ENCODE measurements at places on chromosomes 12 and 14.

DNA sequence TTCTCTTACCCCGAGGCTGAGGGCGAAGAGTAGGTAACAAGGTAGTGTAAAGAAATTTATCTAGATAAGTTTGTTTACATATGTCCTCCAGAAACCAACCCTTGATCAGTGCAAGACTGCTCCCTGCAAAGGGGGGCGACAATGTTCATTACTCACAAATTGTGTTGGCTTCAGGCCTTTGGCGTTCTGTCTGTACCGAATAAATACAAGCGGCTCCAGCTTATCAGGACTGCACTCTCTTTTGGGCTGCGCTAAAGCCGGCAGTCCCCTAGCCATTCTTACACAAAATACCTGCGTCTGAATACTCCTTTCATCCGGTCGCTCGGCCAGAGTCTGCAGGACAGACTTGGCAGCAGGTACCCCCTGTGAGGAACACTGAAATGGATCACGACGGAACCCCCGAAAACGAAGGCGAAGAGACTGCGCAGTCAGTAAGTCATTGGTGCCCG, 116.4 kb downstream of the PPHLN1 start:
- DNase-seq, result no peak

- no peak for DNase-seq
Observed at GRCh38 chr14:81305743-81306142, 85.0 kb upstream of the GTF2A1 start.

DNA sequence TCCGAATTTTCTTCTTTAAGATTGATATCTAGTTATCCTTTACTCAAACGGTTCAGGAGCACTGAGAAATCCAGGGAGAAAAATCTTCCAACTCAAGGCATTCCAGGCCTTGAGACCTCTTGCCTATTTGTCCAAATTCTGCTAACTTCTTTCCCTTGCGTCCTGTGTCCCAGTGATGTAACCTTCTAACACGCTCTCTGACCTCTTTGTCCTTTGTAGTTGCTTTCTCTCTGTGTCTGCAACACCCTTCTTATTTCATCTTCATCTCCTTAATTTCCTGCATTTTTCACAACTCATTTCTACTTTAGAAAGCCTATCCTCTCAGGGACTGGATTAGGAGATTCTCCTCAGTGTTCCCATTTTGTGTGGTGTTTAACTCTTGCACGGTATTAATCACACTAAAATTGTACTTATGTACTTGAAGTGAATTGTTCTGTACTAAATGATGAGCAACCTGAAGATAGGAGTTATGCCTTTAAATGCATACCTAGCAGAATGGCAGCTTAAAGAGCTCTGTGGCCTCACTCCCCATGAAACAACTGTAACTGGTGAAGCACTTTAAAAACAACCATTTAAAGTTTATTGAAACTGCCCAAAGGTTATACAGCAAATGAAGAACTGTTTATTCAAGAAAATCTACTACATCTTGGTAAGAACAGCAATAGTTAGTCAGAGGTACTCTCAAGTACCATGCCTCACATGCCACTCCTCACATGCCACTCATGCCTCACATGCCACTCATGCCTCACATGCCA, 7.4 kb upstream of the SNAPC1 start:
- no peak for DNase-seq

DNA sequence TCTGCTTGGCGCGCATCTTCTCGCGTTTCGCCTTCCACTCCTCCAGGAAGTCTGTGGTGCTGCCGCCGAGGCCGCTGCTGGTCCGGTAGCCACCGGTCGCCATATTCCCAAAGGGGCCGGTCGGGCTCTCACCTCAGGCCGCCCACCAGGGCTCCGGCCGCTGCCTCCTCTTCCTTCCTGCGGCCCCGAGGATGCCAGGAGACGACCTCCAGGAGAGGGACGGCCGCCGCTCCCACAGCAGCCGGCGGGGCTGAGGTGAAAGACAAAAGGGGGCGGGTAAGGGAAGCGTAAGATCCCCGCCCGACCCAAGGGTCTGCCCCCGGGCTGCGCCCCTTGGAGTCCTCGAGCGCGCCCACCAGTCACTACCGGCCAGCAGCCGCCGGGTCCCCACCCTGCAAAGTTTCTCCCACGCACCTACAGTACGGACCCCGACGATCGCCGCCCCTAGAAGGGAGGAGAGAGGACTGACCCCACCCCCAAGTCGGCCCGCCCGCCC, 574 bp downstream of the PAWR start:
- no peak for DNase-seq

GRCh38 chr12:24880732-24881131, 68.2 kb downstream of the BCAT1 start:
- DNase-seq, result no peak

DNA sequence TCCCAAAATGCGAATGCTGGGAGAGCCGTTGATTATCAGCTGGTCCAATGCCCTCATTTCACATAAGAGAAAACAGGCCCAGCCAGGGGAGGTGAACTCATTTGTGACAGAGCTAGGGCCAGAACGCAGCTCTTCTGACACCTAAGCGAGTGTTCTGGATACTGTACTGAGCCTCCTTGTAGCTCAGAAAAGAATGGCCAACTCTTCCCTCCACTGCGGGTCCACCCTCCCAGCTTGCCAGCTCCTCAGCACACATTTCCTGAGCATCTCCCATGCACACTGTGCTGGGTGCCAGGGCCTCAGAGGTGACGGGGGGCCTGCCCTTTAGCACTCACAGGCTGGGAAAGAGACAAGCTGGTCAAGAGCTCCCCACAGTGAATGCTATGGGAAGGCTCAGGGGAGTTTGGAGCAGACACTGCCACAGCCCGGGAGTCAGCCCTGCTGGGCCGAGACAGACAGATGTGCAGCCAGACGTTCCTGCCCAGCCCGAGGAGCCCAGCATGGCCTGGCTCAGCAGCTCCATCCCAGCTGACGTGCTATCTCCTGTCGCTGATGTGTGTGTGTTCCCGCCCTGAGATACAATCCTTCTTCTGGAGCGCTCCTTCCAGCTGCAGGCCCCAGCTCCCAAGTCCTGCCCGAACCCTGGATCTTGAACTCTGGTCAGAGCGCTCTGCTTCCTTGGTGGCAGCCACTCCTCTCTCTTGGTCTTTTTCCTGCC, 3.5 kb downstream of the CMTM5 start:
- no peak for DNase-seq

- DNase-seq, result no peak
Observed at GRCh38 chr14:23089498-23090253, 5.3 kb downstream of the ACIN1 start.

DNA sequence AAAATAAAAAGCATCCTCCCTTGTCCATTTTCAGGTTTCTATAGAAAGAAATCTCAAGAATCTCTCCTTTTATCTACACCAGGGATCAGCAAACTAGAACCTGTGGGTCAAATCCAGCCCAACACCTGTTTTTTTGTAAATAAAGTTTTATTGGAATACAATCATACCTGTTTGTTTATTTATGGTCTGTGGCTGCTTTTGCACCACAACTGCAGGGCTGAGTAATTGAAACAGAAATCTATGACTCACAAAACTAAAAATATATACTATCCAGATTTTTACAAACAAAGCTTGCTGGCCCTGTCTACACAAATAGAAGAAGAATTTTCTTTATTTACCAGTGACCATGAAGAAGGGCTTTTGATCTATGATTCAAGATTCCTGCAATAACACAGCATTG, 95.1 kb upstream of the COCH start:
- no peak for DNase-seq

- DNase-seq, result no peak
Observed at GRCh38 chr12:107080299-107080698, 13.1 kb downstream of the CRY1 start.

DNA sequence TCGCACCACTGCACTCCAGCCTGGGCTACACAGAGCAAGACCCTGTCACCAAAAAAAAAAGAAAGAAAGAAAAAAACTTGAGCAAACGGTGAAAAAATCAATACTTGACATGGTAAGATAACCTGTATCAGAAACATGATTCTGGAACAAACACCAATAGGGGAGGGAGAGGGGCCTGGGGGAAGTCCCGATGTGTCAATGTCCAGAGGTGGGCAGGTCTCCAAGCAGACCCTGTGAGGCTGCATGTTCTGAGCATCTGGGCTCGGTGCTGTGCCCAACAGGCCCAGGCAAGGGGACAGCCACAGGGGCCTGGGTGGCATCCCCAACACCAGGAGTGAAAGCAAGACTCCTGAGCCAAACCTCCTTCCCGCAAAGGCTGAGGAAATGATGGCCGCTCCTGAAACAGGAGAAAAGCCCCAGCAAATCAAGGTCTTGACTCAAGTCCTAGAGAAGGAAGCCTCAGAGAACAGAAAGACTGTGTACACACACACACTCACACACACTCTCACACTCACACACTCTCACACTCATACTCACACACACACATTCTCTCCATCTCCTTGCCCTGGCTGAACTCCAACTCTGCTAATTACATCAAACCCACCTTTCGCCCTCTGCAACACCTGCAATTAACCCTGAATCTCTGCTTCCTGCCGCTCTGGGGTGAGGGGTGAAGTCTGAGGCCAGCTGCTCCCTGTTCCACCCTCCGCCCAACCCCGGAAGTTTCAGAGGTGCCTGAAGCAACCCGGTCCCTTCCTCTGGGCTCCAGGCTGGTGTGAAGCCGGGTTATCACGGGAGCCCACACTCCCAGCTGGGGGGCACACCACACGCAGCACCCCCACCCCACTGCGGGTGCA, 20.4 kb downstream of the CCDC88C start:
- no peak for DNase-seq

GRCh38 chr12:75711271-75711670, 199.9 kb upstream of the KRR1 start:
- DNase-seq, result no peak

DNA sequence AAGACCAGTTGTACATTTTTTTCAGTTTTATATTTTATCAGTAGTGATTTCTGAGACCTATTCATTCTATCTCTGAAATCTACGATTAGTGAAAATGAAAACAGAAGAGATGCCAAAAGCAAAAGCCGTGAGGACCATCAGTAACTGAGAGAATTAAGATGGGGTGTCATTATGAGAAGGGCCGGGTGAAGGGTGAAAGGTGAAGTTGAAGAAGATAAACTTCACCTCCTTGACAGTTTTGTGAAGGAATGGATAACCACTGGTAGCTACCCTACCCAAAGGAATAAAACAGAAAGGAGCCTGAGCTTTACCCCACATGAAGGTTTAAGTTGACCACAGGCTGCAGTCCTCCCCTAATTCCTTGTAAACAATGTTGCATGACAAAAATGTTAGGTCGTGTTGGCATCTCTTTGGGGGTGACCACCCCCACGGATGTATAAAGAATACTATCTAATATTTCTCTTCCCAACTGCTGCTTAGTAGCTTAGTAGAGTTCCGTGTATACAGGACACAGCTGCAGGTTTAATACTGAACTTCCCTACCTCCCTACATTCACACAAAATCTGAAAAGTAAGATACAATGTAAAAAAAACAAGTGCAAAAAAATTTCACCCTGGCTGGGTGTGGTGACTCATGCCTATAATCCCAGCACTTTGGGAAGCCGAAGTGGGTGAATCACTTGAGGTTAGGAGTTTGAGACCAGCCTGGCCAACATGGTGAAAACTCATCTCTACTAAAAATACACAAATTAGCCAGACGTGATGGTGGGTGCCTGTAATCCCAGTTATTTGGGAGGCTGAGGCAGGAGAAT, 23.9 kb downstream of the GPR19 start:
- no peak for DNase-seq

- DNase-seq, result no peak
Observed at GRCh38 chr14:69354383-69355153, 43.5 kb downstream of the ERH start.

DNA sequence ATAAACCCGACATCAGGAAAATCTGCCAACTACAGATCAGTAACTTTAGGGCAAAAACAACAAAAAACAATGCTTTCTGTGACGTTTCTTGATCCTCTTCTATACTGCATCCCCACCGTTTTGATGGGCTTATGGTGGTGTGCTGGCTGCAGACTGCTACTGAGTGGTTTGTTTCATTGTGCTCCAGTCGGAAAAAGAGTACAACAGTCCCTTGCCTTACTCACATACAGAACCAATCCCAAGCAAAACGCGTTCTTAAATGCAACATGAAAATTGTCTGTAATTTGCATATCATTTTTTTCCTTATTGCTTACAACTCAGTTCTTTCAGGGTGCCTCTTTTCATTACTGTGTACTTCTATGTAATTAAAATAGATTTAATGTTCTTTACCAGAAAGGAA, 2.3 kb downstream of the ETV6 start:
- no peak for DNase-seq

DNA sequence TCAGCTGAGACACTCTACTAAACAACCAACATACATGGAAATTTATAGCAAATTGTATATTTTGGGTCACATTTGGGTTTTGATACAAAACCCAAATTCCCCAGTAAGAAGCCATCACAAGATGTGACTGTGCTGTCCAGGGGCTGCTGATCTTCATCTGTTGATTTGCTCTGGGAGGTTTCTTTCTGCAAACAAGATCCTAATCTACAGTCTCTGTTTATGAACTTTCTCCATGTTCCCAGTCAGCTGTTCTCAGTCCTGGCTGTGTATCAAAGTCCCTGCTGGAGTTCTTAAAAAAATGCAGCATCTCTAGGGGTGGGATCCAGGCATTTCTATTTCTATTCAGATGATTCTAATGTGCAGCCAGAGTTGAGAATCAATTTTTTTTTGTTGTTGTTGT, 85.1 kb downstream of the ATP23 start:
- DNase-seq, result no peak

- DNase-seq, result no peak
Observed at GRCh38 chr12:23424685-23425084, 524.8 kb downstream of the SOX5 start.

DNA sequence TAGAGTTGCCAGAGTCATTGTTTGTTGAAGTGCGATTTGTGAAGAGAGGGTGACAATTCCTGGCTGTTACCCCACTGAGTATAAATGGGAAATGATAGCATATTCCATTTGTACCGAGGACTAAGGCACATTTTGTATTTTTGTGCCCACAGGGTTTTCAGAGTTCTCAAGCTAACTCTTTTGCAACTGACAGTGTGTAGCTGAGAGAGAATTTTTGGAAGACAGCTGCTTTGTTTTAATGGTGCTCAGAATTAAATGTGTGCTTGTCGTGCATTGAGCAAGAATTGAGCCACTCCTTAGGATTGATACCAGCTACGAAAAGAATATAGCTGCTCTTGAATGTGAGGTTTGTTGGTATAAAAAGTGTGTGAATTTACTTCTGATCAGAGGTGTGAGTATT, 21.7 kb downstream of the ANKRD13A start:
- DNase-seq, result no peak

DNA sequence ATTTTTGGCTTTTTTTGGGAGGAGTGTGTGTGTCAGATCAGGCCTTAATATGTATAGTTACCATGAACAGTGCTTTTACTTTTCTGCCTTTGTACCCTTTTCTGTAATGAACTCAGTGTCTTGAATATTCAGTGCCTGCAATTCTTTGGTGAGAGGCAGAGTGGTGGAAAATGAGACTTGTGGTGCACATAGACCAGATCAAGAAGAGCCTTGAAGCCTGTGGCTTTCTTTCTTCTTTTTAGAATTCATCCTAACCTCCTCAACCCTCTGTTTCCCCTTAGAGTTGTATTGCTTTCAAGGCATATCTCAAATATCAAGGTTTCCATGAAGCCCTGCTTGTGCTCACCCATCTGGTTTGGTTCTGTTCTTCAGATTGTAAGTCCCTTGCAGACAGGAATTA, 2.6 kb downstream of the YLPM1 start:
- no peak for DNase-seq
